ENCODE measurements at places on chromosomes 2 and 18.
A peak's percentile ranks its signal among the peaks of the same experiment; 100 is the strongest.

GRCh38 chr2:231386446-231386845 is 9.1 kb upstream of the B3GNT7 start:
- no peak for DNase-seq

DNA sequence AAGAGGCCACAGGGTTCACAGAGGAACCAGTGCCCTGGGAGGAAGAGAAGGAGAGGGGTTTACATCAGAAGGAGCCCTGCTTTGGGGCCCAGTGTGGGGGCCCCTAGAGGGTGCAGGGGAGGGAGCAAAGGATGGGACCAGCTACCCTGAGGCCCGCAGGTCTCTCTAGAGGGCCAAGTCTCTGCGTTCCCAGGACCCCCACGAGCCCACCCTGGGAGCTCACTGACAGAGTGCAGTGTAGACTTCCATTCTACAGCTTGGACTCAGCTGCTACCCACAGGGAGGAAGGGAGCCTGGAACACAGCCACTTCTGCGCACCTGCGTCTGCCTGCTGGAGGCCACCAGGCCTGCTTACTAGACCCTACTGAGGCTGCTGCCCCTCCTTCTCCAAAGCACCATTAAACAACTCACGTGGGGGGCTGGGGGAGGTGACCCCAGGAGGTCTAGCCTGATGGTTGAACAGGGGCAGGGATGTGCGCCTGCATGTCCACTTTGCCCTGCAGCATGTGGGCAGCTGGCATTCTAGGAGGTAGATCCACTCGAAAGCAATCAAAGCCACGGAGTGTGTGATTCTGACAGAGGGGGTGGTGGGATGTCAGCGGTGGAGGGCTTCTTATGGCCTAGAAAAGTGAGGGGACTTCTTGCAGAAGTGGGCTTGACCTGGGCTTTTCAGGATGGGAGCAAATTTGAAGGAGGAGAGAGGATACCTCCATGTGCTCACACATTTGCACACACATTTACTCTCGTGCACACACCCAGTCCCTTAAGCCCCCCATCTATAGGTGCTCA is 90.2 kb downstream of the ZFP36L2 start:
- no peak for DNase-seq

DNA sequence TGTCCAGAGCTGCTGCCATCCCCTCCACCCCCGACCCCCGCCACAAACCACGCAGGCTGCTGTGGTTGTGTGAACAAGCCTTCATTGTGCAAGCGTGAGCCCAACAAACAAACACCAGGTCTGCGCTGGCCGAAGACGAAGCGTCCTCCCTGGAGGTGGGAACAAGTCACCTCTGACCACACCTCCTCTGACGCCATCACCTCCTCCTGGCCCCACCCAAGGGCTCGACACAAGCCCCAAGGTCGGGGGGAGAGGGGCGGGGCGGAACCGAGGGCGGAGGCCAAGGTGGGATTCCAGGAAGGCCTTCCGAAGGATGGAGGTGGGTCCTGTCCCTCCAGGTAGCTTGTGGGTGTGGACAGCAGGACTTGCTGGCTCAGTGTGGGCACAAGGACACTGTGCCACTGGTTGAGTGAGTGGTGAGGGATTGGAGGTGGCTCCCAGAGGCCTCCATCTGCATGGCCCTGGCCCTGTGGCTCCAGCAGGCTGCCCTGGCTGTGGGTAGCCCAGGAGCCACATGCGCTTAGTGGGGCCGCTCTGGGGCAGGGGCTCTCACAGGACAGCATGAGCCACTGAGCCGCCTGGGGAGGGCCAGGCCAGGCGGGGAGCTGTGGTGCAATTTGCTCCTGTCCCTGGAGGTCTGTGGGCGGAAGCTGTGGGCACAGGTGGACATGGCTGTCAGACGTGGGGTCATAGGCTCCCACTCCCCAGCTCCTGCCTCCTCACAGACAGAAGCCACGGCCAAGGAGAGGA is 7.4 kb upstream of the GPR17 start:
- DNase-seq: no peak

- DNase-seq: no peak
Measured at GRCh38 chr2:24830786-24831185, 37.6 kb downstream of the CENPO start.

GRCh38 chr2:240645801-240646175 is 20.5 kb downstream of the GPR35 start:
- DNase-seq: no peak

- no peak for DNase-seq
Measured at GRCh38 chr2:57936216-57936615, 110.4 kb upstream of the VRK2 start.

GRCh38 chr2:226981791-226982326 is 146.0 kb downstream of the RHBDD1 start:
- DNase-seq: no peak

GRCh38 chr2:125535089-125535488 is 1120.9 kb upstream of the GYPC start:
- DNase-seq: no peak

DNA sequence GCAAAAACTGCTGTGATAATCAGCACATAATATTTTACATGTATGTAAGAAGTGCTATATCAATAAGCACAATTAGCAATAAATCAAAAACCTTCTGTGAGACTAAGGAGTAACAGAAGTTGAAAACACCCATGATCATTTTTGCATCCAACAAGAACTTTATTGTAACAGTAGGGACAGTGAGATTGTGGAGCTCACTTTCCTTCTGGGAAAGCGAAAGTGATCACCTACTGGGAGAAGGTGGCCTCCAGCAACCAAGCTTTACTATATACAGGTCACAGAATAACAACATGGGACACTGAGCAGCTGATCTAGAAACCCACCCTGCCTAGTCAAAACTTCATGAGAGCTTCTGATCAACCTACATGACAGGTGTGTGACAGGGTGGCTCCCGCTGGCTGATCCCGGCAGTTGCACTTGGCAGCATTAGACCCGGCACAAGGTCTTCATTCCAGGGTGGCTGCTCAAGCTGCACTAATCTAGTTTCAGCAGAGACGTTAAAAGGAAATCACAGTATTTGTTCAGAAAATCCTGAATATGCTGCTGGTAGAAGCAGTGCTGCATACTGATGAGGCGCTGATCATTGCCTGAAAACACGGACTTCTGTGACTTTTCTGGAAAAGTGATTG is 63.5 kb upstream of the ARL5A start:
- DNase-seq: no peak

DNA sequence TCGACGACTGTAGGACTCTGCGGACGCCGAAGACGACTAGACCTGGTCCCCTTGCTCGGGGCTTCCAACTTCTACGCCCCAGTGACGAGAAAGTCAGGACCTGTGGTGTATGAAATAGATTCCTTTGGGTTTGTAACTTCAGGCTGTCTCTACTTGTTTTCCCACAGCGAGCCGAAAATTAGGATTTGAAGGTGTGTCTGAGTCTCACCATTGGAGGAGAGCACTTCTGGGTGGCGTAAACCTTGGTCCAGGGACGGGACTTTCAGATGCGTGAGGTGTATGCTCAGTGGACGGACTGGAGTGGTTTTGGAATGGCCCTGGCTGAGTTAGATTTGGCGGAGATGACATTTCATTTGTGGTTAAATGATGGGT is 1.3 kb downstream of the BIRC6 start:
- no peak for DNase-seq

DNA sequence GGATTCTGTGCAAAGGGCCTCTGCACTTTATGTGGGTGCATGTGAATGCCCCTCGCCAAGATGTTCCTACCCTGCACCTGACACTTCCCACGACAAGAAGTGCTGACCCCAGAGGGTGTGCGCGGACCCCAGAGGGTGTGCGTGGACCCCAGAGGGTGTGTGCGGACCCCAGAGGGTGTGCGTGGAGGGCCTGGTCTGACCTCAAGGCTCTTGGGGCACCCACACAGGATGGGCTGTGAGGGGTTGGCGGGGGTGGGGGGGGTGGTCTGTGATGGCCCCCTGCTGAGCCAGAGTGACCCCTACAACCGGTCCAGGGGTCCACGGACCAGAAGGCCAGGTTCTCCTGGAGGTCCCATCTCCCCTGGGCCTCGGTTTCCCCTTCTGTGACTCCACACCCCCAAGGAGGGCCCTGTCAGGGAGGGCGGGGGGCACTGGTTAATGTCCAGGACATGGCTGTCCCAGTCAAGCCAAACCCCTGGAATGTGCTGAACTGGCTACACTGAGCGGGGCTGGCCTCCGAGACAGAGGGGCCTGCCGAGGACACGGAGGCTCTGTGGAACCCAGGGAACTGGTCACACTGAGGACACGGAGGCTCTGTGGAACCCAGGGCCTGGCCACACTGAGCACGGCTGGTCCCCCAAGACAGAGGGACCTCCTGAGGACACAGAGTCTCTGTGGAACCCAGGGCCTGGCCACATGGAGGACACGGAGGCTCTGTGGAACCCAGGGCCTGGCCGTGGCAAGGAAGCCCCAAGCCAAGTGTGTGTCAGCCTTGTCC is 3.1 kb downstream of the NEU4 start:
- DNase-seq: no peak

DNA sequence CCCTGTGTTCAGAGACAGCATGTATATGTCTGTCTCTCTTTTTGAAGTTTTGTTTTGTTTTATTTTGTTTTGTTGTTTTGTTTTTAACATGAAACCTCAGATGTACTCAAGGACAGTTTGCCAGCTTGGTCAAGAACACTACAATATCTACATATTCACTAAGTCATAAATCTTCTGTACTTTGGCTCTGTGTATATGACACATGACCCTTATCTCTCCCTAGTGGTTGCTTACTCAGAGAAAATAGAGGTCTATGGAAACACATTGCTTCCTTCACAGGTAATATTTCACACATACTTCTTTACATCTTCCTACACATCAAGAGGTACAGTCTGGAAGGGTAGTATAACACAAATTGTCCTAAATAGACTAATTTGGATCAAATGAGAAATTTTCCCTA is 312.6 kb upstream of the VRK2 start:
- no peak for DNase-seq

DNA sequence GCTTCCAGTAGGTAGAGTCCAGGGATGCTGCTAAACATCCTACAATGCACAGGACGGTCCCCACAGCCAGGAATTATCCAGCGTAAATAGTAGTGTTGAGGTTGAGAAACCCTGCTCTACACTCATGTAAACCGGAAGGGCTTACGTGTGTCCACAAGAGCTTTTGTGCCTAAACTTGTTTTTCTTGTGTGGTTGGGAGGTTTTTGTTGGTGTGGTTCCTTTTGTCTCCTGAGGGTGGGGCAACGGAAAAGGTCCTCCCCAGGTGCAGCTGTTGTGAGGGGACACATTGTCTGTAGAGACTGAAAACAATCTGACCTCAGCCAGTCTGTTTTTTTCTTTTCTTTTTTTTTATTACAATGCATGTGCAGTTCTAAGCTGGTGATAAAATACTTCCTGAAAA is 72.7 kb upstream of the MGAT5 start:
- DNase-seq: no peak

DNA sequence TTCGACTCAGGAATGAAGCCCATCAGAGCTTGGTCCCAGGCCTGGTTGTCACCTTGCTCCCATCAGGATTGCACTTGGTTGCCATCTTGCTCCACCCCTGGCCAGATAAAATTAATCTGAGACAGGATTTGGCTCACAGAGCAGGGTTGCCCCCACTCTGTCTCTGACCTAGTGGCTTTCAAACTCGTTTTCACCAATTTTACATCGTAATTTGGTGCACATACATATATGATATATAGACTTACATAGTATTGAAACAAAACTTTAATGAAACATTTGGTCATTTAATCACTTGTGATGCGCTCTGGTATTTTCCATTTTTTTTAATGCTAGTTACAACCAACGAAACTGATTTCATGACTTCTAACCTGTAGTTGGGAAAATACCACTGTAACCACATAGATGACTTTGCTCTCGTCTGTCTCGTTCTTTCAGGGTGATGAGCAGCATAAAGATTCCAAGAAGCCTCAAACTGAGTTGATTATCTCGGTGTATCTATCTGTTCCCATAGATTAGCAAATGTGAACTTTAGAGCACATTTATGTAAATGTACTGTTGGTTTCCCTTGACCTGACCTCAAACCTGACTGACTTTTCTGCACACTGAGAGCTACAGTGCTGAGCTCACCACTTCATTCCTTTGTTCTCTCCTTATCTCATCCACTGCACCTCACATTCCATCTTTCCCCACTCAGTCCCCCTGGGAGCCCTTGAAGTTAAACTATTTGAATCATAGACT is 30.5 kb upstream of the PLB1 start:
- no peak for DNase-seq

DNA sequence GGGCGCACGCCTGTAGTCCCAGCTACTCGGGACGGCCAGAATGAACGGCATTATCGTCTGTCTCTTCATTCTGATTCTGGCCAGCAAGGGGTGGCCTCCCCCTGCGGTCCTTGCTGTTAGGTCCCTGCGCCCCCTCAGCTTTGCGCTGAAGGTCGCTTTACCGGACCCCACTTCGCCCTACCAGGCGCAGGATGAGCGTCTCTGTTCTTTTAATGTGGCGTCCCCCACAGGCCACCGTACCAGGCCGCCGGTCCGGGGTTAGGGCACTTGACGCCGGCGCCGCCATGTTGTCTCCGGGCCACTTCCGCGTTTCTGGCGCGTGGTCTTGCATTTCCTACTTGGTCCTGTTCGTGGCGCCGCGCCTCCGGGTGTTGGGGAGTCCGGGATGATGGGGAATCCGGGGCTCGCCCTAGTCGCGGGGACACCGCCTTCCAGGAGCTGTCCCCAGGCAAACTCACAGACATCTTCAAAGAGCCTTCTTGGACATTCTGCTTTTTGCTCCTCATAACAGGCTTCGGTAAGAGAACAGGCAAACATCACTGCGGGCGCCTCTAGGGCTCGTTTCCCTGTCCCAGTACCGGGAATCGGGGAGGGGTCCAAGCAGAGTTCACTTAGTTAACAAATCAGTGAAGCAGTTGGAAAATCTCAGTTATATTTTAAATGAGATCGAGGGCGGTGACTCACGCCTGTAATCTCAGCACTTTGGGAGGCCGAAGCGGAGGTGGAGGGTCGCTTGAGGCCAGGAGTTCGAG is 8.5 kb upstream of the NARS1 start:
- peak; percentile 83 for DNase-seq

DNA sequence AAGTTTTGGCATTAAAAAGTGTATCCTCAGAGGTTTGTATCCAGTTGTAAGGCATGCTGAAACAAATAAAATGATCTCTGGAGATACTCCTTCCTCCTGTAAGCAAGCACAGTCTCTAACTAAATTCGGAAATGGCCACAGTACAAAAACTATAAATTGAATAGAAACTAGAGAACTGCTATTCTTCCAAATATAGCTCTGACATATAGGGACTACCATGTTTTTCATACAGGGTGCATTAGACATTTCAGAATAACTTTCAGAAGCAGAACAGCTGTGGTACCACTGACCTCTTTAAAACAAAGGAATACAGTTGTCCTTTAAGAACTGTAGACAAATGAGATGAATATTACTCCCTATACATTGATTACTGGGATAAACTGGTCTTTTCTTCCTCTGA is 568.5 kb downstream of the ARHGAP15 start:
- no peak for DNase-seq

- DNase-seq: no peak
Measured at GRCh38 chr2:208097313-208097712, 27.0 kb downstream of the CRYGD start.

GRCh38 chr2:100235098-100235497 is 87.2 kb downstream of the LONRF2 start:
- no peak for DNase-seq

GRCh38 chr2:46275995-46276394 is 21.2 kb upstream of the EPAS1 start:
- DNase-seq: no peak

- no peak for DNase-seq
Measured at GRCh38 chr2:66601624-66602023, 166.7 kb downstream of the MEIS1 start.

- no peak for DNase-seq
Measured at GRCh38 chr2:287911-288757, at the start of gene ALKAL2. Gene ALKAL2, minus strand, starts transcription at chr2:288091. Its CDS starts 256 bp downstream, at chr2:287835.

Measured in stimulated activated CD4-positive, alpha-beta T cell treated with anti-CD3 and anti-CD28 coated beads, Interleukin-15, amount 100 ng/mL, for 1 hour (primary cell).